ENCODE measurements at places on chromosomes 7 and 10. TPM values are rescaled to one million over a fixed set of nuclear protein-coding genes. Genes with fewer than 3 reads are reported as not detected.
A peak's percentile ranks its signal among the peaks of the same experiment; 100 is the strongest.

GRCh38 chr7:69625238-69625637 lies 27.0 kb downstream of the AUTS2 start:
- DNase-seq: peak; percentile 32

GRCh38 chr7:67341153-67341768 lies 344.6 kb downstream of the TYW1 start:
- DNase-seq: no peak

DNA sequence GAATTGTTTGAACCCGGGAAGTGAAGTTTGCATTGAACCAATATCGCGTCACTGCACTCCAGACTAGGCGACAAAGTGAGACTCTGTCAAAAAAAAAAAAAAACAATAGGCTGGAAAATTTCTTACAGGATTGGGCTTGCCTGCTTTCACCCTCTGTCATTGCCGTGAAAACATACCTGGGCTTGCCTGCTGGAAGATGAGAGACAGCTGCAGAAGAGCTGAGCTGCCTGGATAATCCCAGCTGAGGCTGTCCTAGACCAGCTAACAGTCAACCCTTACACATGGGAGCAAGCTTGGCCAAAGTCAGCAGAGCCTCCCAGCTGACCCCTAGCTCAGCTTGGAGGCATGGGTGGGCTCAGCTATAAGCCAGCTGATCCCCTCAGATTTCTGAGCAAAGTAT lies 306.2 kb downstream of the CCSER2 start:
- DNase-seq: no peak

- DNase-seq: peak; percentile 21
Observed at GRCh38 chr7:152128252-152128651, 102.8 kb downstream of the GALNT11 start.

- no peak for DNase-seq
Observed at GRCh38 chr7:74344786-74345185, 55.6 kb downstream of the CLIP2 start.

- DNase-seq: no peak
Observed at GRCh38 chr10:114521255-114521654, 117.0 kb upstream of the AFAP1L2 start.

DNA sequence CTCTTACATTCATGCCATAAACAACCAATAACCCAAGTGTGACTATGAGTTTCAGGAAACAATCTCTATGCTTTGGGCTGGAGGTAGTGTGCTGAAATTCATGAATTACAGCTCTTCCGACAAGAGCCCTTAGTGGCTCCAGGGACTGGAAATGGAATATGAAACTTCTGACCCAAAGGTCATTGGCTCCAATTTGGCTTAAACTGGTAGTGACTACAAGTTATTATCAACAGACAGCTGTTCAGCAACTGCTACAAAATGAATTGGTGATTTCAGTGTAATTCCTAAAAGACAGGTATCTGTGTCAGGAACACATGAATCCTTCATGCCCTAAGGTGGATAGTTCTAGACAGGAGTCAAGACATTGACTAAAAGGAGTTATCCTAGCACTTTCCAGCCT lies 745.4 kb downstream of the PHTF2 start:
- no peak for DNase-seq

- DNase-seq: no peak
Observed at GRCh38 chr10:77463967-77464745, 173.5 kb downstream of the KCNMA1 start.

- no peak for DNase-seq
Observed at GRCh38 chr7:87499494-87499893, 24.0 kb upstream of the ABCB4 start.

DNA sequence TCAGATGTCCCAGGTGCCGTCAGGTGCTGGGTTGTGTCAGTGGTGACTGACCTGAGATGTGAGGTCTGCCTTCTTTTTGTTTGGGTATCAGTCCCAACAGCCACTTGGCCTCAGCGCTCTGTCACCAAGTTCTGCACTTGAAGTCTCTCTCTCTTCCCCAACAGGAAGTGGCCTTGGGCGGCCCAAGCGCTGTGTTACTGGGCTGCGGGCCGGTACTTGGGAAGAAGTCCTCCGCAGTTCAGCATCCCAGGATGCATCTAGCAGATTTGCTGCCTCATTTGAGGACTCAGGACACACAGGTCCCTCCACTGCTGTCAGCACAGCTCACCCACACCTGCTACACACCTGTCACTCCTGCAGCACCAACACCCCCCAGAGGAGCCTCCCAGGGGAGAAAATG lies 40.1 kb downstream of the LYZL2 start:
- DNase-seq: no peak

GRCh38 chr10:48543182-48543844 lies 61.6 kb downstream of the ARHGAP22 start:
- DNase-seq: no peak

DNA sequence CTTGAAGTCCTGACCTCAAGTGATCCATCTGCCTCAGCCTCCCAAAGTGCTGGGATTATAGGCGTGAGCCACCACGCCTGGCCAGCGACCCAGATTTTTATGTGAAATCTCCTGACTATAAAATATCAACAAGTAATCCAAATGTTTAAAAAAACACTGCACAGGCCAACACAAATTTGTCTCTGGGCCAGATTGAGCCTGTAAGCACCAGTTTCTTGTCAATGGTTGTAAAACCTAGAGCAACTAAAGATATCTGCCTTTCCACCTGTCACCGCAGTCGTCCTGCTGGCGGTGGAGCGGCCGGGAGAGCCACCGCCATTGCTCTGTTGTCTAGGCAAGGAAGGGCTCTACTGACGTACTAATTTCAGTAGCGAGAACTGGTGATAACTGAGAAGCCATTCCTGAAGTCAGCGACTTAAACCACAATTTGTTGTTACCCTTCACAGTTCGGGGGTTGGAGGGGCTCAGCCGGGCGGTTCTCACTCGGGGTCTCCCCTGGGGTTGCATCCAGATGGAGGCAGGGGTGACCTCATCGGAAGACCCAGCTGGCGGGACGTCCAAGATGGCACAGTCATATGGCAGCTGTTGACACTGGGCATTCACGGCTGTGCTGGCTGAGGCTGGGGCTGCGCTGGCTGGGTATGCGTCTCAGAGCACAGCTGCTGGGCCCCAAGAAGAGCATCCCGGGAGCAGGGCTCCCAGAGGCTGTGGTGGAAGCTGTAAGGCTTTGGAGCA lies 55.2 kb upstream of the PDGFA start:
- no peak for DNase-seq

- no peak for DNase-seq
Observed at GRCh38 chr7:71538210-71538609, 406.3 kb downstream of the GALNT17 start.

- no peak for DNase-seq
Observed at GRCh38 chr7:137421366-137421765, 77.8 kb upstream of the PTN start.

GRCh38 chr7:93884541-93884940 lies 6.0 kb downstream of the TFPI2 start:
- DNase-seq: no peak

- DNase-seq: no peak
Observed at GRCh38 chr7:40527723-40528122, 392.9 kb downstream of the SUGCT start.

GRCh38 chr10:11793762-11794479 lies 29.2 kb upstream of the PROSER2 start:
- DNase-seq: no peak

- DNase-seq: no peak
Observed at GRCh38 chr7:57482-58255, 134.7 kb upstream of the FAM20C start.

DNA sequence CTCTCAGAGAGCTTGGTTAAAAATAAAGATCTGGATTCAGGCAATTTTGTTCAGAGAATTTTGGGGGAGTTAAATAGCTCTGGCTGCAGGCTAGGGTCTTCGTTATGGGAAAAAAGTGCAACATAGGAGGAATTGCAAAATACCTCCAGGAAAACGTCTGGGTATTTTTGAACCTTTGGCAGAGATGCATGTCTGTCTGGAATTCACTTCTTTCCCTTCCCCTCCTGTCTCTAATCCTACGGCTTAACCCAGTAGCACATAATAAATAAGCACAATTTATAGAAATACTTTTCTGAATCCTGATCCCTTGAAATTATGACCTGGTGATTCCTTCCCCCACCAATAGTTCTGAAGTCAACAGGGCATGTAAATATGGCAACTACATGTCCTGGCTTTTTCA lies 19.3 kb upstream of the NUP205 start:
- DNase-seq: no peak

DNA sequence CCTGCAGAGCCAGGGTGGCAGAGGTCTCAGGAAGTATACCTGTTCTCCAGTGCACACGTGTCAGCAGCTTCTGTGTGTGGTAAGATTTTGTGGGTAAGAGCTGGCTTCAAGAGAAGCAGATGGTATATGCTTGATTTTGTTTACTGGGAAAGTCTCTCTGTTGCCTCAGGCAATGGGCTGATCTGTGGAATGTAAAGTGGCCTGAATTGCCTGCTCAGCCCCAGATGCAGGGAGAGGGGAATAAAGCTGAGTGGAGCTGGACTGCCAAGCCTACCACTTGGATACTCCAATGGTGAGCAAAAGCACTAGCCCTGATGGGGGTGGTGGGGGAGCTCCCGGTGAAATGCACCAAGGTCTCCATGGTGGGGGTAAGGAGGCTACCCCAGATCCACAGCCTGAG lies 156.1 kb downstream of the WDR11 start:
- no peak for DNase-seq

DNA sequence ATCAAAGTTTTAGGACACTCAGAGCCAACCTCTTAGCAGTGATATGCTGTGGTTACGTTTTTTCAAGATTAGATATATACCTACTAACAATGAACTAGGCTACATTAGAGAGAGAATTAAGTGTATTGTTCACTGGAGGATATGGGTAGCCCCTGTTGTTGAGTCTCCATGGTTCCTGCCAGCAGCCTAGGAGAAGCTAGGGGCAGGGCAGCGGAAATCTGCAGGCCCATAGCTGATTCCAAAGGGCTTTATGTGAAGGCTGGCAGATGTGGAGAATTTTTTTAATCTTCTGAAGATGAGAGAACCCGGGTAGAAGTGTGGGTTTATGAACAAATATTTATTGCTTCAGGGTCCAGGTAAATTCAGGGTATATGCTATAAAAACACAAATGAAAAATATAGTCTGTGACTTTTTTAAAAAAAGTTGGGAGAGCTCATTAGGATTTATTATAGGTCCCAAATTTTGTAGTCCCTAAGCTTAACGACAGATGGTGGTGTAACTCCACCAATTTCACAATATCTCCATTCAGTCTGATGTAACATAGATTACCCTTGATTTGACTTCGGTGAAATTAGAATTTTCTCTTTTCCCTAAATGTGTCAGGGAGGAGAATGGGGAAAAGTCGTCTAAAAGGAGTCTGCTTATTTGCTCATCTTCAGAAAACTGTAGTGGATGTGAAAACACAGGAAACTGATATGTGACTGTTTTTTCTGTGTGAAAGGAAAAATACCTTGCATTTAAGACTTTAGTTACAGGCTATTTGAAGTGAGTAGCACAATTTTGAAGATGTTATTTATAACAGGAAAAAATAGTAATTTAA lies 163.0 kb upstream of the PPP1R3A start:
- peak; percentile 53 for DNase-seq

DNA sequence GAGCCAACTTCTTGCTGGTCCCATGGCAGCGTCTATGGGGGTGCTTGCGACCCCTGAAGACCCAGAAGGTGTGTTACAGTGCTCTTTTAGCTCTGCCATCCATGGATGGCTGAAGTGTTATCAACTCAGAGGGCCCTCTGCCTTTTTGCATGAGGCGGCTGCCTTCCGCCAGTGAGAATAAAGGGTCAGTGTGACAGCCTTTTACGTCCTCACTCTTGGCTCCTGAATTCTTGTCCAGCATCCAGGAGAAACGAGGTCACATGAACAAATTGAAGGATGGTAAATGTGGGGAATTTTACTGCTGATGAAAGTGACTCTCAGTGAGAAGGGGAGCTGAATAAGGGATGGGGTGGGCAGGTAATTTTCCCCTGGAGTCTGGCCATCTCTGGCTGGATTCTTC lies 24.1 kb downstream of the SSMEM1 start:
- no peak for DNase-seq

GRCh38 chr10:46514899-46515298 lies 41.6 kb downstream of the GPRIN2 start:
- DNase-seq: no peak

DNA sequence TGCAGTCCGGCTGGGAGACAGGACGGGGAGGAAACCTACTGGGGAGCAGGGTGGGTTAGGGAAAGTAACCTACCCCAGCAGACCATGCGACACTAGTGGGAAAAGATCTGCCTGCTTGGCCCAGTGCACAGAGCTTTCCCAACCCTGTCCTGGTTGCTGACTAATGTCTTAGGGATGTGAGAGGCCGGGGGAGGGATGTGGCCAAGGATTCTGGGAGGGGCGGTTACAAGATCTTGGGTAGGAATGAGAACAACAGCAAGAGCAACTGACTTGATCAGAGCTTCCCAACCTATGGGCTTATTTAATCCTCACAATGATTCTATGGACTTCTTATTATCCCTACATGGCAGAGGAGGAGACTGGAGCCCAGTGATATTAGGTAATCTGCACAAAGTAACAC lies 24.0 kb upstream of the EIF5AL1 start:
- DNase-seq: no peak

DNA sequence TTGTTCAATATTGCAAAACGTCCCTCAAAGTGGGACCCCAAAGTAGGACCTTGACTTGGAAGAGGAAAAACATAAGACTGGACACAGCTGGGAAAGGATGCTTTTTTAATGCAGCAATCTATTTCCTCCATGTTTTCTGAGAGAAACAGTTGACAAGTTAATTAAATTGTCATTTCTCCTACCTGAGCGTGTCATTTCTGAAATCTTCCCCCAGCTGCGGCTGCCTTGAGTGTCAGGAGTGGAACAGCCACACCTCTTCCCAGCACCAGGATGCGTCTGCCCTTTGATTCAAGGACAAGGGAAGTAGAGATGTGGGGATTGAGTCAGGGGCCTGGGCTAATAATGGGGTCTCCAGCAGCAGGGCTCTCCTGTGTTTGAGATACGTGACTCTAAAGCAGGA lies 171.3 kb downstream of the HECW1 start:
- no peak for DNase-seq

TES gene
- total RNA-seq: 87.3 TPM

SUFU gene
- 4.2 TPM for total RNA-seq

PRRT4 gene
- 0.14 TPM for total RNA-seq

SEC61A2 gene
- 11.0 TPM for total RNA-seq

HOXA7 gene
- not detected for total RNA-seq

NEUROD6 gene
- not detected for total RNA-seq

CLRN3 gene
- total RNA-seq: not detected

ZCWPW1 gene
- total RNA-seq: 1.6 TPM

ITPRID1 gene
- total RNA-seq: 0.18 TPM

RAMP3 gene
- total RNA-seq: 0.31 TPM

SRGN gene
- not detected for total RNA-seq

ASCC1 gene
- total RNA-seq: 35.4 TPM

PGAM2 gene
- total RNA-seq: 2.7 TPM

CADPS2 gene
- 5.9 TPM for total RNA-seq

CLCN1 gene
- 0.11 TPM for total RNA-seq

FAM25G gene
- total RNA-seq: not detected

CPEB3 gene
- 0.92 TPM for total RNA-seq

Measured in H7 (cell line).